ENCODE measurements at places on chromosomes 3 and 15. TPM values are rescaled to one million over a fixed set of nuclear protein-coding genes. Genes with fewer than 3 reads are reported as not detected.

Gene KCNMB2
- 1.7 TPM for total RNA-seq

- H3K4me1 ChIP-seq, result peaks cover 10% of the 10 kb centered on the region
- no peaks in the 10 kb centered on the region for H3K36me3 ChIP-seq
- H3K27me3 ChIP-seq, result peaks cover 3% of the 10 kb centered on the region
Measured at GRCh38 chr15:98580572-98580971, 67.8 kb upstream of the IGF1R start.

GRCh38 chr15:26294059-26294689 lies 431.0 kb upstream of the ATP10A start:
- H3K4me3 ChIP-seq, result no peak overlapping the region
- no peak for DNase-seq
- no peak overlapping the region for H3K27ac ChIP-seq
- no peaks in the 10 kb centered on the region for H3K4me1 ChIP-seq

DNA sequence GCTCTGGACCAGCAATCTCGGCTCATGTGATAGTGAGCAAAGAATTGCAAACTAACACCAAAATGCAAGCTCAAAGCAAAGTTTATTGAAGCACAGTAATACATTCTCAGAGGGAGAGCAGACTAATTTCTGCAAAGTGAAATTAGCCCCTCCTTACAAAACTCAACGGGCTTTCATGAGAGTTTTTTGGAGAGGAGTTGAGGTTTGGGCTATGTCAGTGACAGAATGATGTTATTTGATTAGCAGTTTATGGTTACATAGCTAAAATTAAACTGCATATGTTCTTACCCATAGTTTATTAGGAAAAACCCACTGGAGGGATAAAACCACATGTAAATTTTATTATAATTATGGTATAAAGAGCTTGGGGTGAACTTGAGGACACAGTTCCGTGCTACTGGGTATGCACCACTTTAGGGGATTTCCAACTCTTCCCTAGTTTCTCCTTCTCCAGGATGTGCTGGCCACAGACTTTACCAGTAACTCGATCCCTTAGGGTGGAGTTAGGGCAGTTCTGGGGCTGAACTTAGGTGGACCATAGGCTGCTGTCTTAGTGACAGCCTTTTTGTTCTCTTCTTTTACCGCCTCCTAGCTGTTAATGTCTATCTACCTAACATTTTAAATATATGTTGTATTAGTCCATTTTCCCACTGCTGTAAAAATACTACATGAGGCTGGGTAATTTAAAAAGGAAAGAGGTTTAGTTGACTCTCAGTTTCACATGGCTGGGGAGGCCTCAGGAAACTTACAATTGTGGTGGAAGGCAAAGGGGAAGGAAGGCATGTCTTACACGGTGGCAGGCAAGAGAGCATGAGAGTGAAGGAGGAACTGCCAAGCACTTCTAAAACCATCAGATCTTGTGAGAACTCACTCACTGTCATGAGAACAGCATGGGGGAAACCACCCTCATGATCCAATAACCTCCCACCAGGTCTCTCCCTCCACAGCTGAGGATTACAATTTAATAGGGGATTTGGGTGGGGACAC lies 8.9 kb upstream of the AADACL2 start:
- H3K4me1 ChIP-seq, result no peaks in the 10 kb centered on the region
- H3K27me3 ChIP-seq, result no peaks in the 10 kb centered on the region
- H3K27ac ChIP-seq, result no peak overlapping the region
- no peaks in the 10 kb centered on the region for H3K36me3 ChIP-seq
- no peak overlapping the region for H3K4me3 ChIP-seq
- DNase-seq, result no peak

- peak overlapping the region; percentile 100 for H3K27ac ChIP-seq
- H3K4me3 ChIP-seq, result peak overlapping the region; percentile 78
- peaks cover 63% of the 10 kb centered on the region for H3K4me1 ChIP-seq
- peak; percentile 66 for DNase-seq
- no peaks in the 10 kb centered on the region for H3K27me3 ChIP-seq
- no peaks in the 10 kb centered on the region for H3K36me3 ChIP-seq
Measured at GRCh38 chr3:187743195-187744141, 1.8 kb downstream of the BCL6 start.

- no peak overlapping the region for H3K4me3 ChIP-seq
- no peak for DNase-seq
- no peaks in the 10 kb centered on the region for H3K36me3 ChIP-seq
- H3K4me1 ChIP-seq, result no peaks in the 10 kb centered on the region
Measured at GRCh38 chr15:54082836-54083492, 104.7 kb downstream of the UNC13C start.

Gene PDCD7
- total RNA-seq, result 17.0 TPM

Gene SMCO1
- total RNA-seq, result not detected

- H3K4me3 ChIP-seq, result no peak overlapping the region
- DNase-seq, result peak; percentile 47
- peak overlapping the region; percentile 20 for H3K27ac ChIP-seq
- H3K4me1 ChIP-seq, result no peaks in the 10 kb centered on the region
Measured at GRCh38 chr15:74799856-74800558, 12.6 kb upstream of the LMAN1L start.

GRCh38 chr3:38190481-38190881 lies 25.1 kb downstream of the OXSR1 start:
- H3K27ac ChIP-seq, result no peak overlapping the region
- peaks cover 16% of the 10 kb centered on the region for H3K36me3 ChIP-seq
- no peak overlapping the region for H3K4me3 ChIP-seq
- no peaks in the 10 kb centered on the region for H3K4me1 ChIP-seq

DNA sequence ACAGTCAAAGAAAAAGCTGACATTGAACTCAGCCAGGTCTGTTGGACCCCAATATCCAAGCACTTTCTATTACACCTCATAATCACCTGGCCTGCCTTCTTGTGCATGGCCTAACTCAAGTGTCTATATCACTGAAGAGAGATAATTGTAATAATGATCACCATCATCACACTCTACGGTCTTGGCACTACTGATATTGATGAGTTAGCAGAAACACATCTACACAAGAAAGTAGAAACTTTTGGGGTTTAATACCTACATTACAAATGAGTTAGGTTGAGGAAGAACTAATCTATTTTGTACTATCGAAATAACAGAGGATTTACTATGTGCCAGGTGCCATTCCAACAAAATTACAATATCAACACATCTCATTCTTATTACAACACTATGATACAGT lies 30.7 kb downstream of the TUSC7 start:
- H3K27me3 ChIP-seq, result no peaks in the 10 kb centered on the region
- H3K4me3 ChIP-seq, result no peak overlapping the region
- DNase-seq, result no peak
- H3K36me3 ChIP-seq, result no peaks in the 10 kb centered on the region
- no peaks in the 10 kb centered on the region for H3K4me1 ChIP-seq
- no peak overlapping the region for H3K27ac ChIP-seq

Measured in lung (tissue), 17 donors.